ENCODE measurements at places on chromosomes 11 and 22. TPM values are rescaled to one million over a fixed set of nuclear protein-coding genes. Genes with fewer than 3 reads are reported as not detected.

GRCh38 chr11:71558996-71559395, 6.4 kb upstream of the KRTAP5-10 start:
- no peak for DNase-seq

- no peak for DNase-seq
Measured at GRCh38 chr22:19367763-19368367, 63.7 kb downstream of the HIRA start.

- DNase-seq: peak; percentile 47
Measured at GRCh38 chr11:33734441-33735270, 1.6 kb downstream of the CD59 start.

GRCh38 chr11:128133501-128133900, 453.9 kb downstream of the ETS1 start:
- DNase-seq: peak; percentile 29

- DNase-seq: no peak
Measured at GRCh38 chr11:63729326-63729725, 39.2 kb downstream of the ZFTA start.

GRCh38 chr22:25930788-25931310, 188.9 kb downstream of the MYO18B start:
- no peak for DNase-seq

DNA sequence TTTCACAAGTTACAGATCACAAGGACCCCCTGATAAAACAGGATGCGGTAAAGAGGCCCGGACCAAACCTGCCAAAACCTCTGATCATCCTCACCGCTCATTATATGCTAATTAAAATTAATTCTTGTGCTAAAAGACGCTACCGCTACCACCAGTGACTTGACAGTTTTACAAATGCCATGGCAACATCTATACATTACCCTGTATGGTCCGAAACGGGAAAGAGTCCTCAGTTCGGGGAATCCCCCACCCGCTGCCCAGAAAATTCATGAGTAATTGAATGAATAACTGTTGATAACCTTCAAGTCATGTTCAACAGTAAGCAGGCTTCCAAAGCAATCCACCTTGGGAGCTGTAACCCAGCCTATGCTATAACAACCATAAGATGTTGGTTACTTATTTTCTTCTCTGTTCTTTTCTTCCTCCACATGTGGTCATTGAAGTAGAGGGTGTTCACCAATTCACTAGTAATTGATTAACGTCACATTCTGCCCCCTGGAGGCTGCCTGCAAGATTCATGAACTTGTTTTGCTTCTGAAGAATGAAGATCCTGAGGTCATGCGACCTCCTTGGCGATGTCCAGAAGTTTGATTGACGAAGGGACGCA, 20.6 kb downstream of the APOBEC3H start:
- peak; percentile 25 for DNase-seq

GRCh38 chr11:102850973-102851745, 7.8 kb upstream of the MMP3 start:
- DNase-seq: no peak

GRCh38 chr22:40345271-40345670, 1.0 kb upstream of the ADSL start:
- DNase-seq: no peak

DNA sequence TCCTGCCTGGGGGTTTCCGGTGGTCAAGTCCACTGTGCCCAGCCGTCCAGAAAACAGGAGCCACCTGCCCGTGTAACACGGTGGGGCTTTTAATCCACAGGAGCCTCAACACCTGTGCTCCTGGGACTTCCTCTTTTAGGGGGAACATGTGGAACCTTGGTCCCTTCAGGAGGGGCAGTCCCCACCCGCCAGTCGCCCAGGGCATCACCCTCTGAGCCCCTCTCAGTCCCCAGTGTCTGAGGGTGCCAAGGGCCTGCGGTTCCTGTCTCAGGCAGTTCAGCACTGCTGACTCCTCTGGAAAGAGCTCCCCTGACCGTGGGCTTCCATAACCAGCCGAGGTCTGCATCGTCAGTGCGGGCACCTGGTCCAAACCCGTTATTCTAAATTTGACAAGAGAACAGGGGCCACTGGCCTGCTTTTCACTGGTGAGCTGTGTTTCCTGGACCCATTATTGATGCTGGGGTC, 15.8 kb downstream of the KRTAP5-5 start:
- DNase-seq: no peak

DNA sequence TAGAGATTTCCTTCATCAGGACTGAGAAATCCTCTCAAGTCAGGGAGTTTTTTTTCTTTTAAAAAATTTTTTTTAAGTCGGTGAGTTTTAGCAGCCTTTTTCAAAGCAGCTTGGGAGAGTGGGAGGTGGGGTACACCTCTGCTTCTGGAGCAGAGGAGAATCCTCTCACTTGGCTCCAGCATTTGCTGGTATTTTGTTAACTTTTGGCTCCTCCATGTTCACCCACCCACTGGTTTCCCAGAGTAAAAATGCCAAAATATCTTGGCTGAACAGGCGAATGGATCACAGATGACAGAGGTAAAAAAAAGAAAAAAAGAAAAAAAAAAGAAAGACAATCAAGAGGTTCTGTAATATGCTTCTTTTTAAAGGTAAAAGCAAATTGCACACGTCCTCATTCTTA, 68.0 kb downstream of the GAB2 start:
- DNase-seq: no peak

DNA sequence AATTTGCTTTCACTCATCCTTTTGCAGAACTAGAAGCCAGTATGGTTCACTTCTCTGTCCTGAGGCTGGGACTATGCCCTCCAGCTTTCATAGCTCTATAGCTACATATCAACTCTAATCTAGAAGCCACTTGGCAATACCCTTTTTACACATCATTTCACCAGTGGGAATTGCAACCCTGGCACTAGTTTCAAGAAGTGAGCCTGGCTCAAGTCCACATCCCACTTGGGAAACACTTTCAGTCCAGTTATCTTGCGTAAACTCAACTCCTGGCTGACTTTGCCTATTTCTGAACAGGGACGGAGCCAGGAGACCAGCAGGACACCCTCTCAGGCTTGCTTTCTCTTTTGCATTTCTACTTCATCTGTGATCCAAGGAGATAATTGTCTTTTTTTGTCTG, 19.9 kb upstream of the FAT3 start:
- DNase-seq: peak; percentile 81

DNA sequence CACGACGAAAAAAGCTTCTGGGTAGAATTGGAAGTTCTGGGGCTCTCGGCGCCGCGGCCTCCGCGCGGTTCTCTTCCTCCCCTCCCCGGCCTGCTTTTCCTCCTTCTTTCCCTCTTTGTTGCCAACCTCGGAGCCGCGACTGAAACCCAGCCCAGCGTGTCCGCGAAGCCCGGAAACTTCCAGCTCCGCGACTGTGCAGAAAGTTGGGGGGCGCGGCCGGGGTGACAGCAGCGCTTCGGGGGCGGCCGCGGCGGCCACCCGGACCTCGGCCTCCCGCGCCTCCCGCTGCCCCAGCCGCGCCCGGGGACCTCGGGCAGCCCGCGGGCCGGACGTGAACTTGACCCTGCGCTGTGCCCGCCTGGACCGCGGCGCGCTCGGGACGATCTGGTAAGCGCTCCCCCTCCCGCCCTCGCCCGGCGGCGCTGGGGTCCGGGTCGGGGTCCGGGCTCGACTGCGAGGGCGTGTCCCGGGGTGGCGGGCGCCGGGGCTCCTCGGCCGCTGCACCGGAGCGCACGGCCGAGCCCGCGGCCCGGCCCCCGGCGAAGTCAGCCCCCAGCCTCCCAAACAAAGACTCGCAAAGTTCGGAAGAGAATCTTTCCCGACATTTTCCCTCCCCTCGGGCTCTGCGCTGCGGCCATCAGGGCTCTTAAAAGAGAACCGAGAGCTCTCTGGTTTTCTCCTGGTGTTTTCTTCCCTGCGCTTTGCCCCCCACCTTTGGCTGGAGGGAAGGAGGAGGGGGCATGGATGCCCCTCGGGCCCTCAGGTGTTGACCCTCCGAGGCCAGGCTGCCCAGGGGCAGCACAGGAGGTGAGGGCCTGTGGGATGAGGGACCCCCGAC, 67.9 kb upstream of the WNT7B start:
- DNase-seq: no peak

GRCh38 chr22:31020334-31020733, 51.3 kb downstream of the TUG1 start:
- no peak for DNase-seq

DNA sequence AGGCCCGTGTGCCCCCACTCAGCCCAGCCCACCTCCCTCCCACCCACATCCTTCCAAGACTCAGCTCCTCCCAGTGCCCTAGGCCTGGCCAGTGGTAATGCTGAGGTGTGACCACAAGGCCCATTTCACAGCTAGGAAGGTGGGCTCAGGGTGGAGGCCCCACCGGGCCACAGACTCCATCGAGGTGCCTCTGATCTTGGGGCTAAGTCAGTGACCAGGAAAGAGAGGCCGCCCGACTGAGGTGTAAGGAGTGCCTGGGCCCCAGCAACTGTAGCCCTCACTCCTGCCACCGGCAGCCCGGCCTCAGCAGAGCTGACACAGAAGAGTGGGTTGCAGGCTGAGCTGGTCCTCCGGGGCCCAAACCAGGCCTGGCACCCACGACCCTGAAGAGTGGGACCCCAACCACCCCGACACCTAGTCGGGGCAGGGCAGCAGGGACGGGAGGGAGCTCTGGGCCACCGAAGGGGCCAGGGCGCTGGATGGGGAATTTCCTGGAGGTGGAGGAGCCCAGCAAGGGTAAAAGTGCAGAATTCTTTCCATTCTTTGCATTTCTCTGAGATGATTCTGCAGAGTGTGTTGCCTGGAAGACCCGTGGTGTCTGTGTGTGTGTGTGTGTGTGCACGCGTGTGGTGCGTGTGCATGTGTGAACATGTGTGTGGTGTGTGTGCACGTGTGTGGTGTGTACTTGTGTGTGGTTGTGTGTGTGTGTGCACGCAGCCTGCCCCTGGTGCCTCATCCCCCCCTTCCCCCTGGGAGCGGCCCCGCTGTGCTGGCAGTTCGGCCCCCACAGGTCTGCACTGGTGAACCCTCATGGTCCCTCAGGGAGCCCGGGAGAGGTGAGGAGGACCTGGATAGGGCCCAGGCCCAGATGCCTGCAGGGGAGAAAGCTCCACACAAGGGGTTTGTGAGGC, 8.3 kb upstream of the PIM3 start:
- no peak for DNase-seq

GRCh38 chr11:88171982-88172381, 3.3 kb downstream of the RAB38 start:
- DNase-seq: no peak

GRCh38 chr22:22009661-22010060, 27.1 kb upstream of the TOP3B start:
- DNase-seq: no peak

GRCh38 chr11:116870054-116870453, 32.6 kb upstream of the APOA1 start:
- DNase-seq: no peak

DNA sequence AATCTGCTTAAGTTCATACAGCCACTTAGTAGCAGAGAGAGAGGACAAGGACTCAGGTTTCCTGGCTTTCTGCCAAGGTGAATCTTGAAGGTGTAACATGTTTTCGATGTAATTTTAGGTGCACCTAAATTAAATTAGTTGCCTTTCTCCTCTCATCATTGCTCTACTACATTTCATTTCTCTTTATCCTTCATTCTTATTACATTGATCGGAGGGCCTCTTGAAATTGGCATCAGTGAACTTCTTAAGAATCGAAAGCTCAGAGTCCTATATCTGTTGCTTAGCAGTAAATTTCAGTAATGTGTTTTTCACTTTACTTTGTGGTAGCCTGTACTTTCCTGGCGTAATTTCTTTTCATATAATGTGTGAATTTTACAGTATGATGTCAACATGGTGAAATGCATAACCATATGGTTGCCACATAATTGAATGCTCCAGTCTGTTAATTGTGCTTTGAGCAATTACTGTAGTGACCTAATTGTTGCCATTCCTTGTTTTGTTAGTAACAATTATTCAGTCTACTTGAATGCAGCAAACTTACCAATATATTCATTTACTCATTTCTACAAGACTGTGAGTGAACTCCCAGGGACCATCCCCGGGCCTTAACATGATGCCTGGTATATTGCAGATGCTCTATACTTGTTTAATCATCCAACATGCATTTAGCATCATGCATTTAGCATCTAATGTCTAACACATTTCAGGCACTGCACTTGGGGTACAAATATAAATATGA, 138.1 kb downstream of the MAML2 start:
- no peak for DNase-seq

GRCh38 chr22:16987822-16988221, 20.2 kb downstream of the GAB4 start:
- DNase-seq: no peak

DNA sequence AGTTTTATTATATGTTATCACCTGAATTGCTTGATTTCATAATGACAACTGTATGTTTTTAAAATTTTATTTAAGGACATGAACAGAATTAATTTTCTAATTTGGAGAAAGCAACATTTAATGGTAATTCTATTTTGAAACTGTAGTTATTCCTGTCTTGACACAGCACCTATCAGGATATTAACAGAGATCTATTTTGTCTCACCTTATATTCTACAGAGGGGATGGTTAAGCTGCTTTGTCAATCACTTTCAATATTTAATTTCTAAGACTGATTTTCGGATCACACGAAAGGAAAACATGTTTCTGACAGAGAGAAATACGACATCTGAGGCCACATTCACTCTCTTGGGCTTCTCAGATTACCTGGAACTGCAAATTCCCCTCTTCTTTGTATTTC, at the start of gene OR5D16:
Gene OR5D16 (plus strand): TSS at position 301 of the 400 bp plus-strand sequence. CDS start 0 bp downstream, at position 301.
- DNase-seq: no peak

GRCh38 chr22:31046539-31047226, 34.4 kb upstream of the SMTN start:
- DNase-seq: peak; percentile 89

GRCh38 chr11:31764261-31764660, 46.9 kb downstream of the PAX6 start:
- DNase-seq: no peak

The C11orf54 gene
- polyA plus RNA-seq: 61.2 TPM

The CARNS1 gene
- polyA plus RNA-seq: 5.0 TPM

The MRPL11 gene
- 63.2 TPM for polyA plus RNA-seq

The KCNJ1 gene
- polyA plus RNA-seq: not detected

The BLID gene
- not detected for polyA plus RNA-seq

The FXYD6 gene
- 185 TPM for polyA plus RNA-seq

The ADORA2A gene
- polyA plus RNA-seq: 31.5 TPM

The NUP160 gene
- polyA plus RNA-seq: 79.0 TPM

The OR4A16 gene
- polyA plus RNA-seq: not detected

The MMP11 gene
- polyA plus RNA-seq: 11.9 TPM

The STARD10 gene
- polyA plus RNA-seq: 102 TPM

The NR1H3 gene
- 57.9 TPM for polyA plus RNA-seq

The PATE4 gene
- polyA plus RNA-seq: not detected

The MRGPRX4 gene
- polyA plus RNA-seq: not detected

The OR52A1 gene
- 0.03 TPM for polyA plus RNA-seq

The CARD16 gene
- polyA plus RNA-seq: 24.2 TPM

The SOX6 gene
- 16.8 TPM for polyA plus RNA-seq
